Aorta (tissue), 5 donors: ENCODE measurements at places on chromosomes 7 and 10. TPM values are rescaled to one million over a fixed set of nuclear protein-coding genes. Genes with fewer than 3 reads are reported as not detected.

Gene HOXA13
- polyA plus RNA-seq: not detected

Gene PPP1R17
- polyA plus RNA-seq: not detected

Gene ACBD7
- not detected for polyA plus RNA-seq

Gene KCTD7
- polyA plus RNA-seq: 14.9 TPM

Gene LAMB4
- not detected for polyA plus RNA-seq

Gene RAPGEF5
- 8.4 TPM for polyA plus RNA-seq

Gene PRRT4
- polyA plus RNA-seq: 0.28 TPM

Gene ACTR3C
- 0.75 TPM for polyA plus RNA-seq

Gene KBTBD2
- polyA plus RNA-seq: 17.0 TPM
